ENCODE measurements at places on chromosomes 5 and 9. TPM values are rescaled to one million over a fixed set of nuclear protein-coding genes. Genes with fewer than 3 reads are reported as not detected.

- DNase-seq = no peak
Observed at GRCh38 chr5:16927613-16928012, 8.5 kb downstream of the MYO10 start.

- DNase-seq = no peak
Observed at GRCh38 chr5:121366515-121366914, 485.2 kb upstream of the FTMT start.

Gene ALDH1A1
- not detected for total RNA-seq

DNA sequence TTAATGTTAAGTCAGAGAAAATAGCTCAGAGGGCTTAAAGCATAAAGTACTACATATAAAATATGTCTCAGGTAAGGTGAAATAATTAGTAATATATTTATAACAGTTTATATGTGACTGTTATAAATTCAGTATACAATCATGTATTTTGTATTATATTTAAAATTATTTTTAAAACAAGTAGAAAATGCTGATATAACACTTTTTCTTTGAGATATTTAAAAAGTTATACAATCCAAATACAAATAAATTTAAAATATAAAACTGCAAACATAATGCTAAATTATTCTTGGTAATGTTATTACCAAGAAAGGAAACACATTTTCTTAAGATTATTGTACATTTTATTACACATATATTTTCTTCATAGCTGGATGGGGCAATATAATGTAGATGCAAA, 539.9 kb upstream of the CDH9 start:
- DNase-seq = no peak

GRCh38 chr5:3230941-3231340, 364.7 kb upstream of the IRX1 start:
- no peak for DNase-seq

Gene PCDHA10
- total RNA-seq = not detected

DNA sequence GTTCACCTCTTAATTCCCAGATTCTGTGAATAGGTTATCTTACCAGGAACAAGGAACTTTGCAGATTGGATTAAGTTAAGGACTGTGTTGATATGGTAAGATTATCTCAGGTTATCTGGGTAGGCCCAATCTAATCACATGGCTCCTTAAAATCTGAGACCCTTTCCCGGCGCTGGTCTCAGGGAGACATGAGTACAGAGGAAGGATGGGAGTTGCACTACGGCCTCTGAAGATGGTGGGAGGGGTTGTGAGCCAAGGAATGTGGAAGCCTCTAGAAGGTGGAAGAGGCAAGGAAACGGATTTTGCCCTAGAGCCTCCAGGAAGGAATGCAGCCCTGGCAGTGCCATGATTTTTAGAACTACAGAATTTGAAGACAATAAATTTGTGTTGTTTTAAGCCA, 95.1 kb downstream of the AK8 start:
- no peak for DNase-seq

Gene CARTPT
- total RNA-seq = not detected

Gene TMOD1
- total RNA-seq = 0.11 TPM

Gene SH3TC2
- not detected for total RNA-seq

Gene PRR16
- total RNA-seq = not detected

DNA sequence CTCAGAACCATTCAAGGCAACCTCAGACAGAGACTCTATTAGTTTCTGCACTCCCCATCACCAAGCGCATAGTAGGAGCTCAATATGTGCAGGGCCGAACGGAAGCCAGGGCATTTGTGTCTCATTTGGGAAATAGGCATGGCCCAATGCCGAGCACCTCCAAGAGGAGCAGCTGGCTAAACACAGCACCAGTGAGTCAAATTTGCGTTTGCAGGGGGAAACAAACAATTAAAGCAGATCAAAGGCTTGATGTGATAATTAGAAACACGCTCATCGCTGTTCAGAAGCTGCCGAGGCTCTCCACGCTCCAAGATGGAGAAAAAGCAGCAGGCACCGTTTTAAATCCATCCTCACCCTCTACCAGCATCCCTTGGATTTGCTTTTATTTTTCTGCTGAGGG, 225.3 kb downstream of the AGTPBP1 start:
- DNase-seq = no peak

Gene C9
- total RNA-seq = not detected

- peak; percentile 69 for DNase-seq
Observed at GRCh38 chr9:136902259-136902821, 16.0 kb downstream of the TRAF2 start.

Gene SLC9A3
- total RNA-seq = 1.8 TPM

DNA sequence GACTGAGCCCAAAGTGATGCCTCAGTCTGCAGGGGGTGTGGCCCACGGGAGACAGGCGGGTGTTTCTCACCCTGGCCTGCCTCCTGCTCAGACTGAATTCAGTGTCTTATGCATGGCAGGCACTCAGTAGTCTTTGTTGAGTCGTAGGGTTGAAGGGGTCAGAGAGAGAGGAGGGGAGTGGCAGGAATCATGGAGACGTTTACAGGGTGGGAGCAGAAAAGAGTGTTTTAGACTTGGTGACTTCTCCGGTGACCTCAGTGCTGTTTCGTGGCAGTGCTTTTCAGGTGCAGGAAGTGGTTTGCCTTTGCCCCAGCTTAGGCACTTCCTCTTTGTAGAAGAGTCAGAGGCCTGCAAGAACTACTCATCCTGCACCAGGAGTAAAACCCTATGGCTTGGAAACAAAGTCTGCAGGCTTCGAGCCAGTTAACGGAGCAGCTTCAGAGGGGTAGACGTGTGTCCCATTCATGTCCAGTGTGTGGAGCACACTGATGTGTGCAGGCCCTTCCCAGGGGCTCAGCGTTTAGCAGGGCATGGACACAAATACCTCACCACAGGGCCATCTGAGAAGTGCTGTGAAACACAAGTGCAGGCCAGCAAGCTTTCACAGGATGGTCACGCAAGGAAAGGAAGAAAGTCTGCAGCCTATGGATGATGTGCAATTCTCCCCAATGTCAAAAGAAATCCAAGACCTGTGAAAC, 24.5 kb upstream of the SEMA4D start:
- peak; percentile 89 for DNase-seq

DNA sequence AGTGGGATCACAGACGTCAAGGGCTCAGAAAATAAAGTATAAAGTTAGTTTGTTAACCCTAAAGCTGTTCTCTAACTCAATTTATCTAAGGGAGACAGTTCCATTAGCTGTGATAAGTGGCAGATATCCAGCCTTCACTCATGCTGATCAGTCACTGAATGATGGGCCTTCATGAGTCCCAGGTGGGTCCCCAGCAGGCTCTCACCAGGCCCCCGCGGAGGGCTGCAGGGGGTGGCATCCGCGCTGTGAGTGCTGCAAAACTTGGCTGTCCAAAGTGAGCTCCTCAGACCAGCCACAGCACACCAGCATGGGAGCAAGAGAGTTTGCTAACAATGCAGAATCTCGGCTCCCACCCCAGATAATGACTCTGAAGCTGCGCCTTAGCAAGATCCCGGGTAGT, 187.2 kb downstream of the GNA14 start:
- no peak for DNase-seq

GRCh38 chr5:121350181-121350930, 501.3 kb upstream of the FTMT start:
- DNase-seq = no peak

Gene RNF14
- 12.8 TPM for total RNA-seq

Data from CD8-positive, alpha-beta T cell (primary cell).